KG1 (cell line): ENCODE measurements at places on chromosomes 6 and 20.

- no peak for DNase-seq
These were observed 304 bp downstream of the PBX2 start for GRCh38 chr6:32189742-32190053.

- DNase-seq, result no peak
These were observed 7.4 kb downstream of the TBP start for GRCh38 chr6:170561555-170561954.

DNA sequence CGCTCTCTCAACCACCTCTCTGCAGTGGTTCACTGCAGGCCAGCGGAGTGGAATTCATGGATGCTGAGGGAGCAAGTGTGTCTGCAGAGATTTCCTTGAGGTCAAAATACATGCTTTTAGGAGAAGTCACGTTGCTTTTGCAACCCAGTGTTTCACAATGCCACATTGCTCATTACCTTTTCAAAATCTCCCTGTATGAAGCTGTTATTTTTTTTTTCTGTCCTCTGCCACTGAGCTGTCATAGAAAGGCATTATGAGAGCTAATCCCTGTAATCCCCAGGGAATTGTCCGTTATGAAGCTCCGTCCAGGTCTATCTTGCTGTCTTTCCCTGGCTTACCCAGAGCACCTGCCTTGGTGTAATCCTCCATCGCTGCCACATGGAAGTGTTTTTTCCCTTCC, 60.5 kb upstream of the SLC22A23 start:
- DNase-seq, result no peak

GRCh38 chr6:72042088-72042487, 155.7 kb downstream of the RIMS1 start:
- DNase-seq, result no peak

GRCh38 chr6:143163621-143164020, 102.9 kb downstream of the AIG1 start:
- DNase-seq, result no peak

DNA sequence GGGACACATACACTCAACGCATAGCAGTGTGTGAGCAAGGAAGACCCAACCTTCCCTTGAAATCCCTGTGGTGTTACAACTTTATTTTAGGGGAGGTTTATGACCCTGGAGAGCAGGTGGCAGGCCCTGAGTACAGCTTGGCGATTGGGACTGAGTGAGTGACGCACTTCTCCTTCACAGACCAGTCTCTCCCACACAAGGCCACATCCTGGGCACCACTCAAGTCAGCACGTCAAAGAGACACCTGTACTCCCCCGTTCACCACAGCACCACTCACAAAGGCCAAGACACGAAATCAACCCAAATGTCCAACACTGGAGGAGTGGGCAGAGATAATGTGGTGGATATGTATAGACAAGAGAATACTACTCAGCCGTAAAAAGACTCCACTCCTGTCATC, 57.0 kb upstream of the FRMD1 start:
- DNase-seq, result no peak
